AG08395 (cell line): ENCODE measurements at places on chromosomes 1 and 21.

DNA sequence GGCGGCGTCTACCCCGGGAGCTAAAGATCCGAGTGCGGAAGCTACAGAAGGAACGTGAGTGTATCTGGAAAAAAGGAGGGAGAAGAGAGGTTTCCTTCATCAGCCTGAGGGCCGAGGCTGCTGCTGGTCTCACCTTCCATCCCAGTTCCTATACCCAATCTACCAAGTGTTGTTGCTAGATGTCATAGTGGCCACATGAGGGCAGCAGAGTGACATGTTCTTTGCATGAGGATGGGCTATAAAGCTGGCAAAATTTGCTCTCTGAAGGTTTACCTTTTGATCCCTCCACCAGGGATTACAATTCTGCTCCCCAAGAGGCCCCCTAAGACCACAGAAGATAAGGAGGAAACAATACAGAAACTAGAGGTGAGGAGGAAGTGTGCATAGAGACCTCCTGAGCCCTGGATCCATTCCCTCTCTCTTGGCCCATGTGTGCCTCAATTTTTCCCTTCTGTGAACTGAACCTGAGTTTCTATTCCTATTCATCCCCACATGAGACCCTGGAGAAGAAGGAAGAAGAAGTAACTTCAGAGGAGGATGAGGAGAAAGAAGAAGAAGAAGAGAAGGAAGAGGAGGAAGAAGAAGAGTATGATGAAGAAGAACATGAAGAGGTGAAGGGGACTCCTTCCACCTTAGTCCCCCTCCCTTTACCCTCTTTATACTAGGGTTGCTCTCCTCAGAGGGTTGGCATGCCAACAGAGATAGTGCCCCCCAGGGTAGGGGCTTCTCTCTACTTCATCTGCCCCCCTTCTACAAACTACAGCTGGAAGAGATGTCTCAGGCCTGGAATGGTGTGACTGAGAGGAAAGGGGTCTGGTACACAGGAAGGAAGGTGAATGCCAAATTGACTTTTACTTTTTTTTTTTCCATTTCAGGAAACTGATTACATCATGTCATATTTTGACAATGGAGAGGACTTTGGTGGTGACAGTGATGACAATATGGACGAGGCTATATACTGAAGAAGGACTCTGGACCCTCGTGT is 13.3 kb downstream of the POLR3GL start:
- peak; percentile 80 for DNase-seq

DNA sequence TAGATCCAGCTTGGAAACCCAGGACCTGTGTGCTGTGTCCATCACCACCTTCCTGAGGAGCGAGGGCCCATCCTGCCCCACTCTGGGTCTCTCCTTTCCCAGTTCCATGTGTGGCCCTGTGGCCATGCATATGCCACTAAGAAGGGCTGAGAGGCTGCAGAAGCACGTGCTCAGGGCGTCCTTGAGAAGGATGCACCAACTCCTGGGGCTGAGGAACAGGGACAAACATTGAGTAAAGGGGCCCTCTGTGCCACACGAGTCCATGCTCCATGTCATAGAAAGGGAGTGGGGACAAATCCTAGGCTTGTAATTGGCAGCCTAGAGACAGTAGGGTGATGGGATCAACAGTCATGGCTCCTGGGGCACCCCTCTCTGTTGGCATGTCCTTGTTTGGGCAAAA is 8.4 kb downstream of the ETV3L start:
- no peak for DNase-seq

DNA sequence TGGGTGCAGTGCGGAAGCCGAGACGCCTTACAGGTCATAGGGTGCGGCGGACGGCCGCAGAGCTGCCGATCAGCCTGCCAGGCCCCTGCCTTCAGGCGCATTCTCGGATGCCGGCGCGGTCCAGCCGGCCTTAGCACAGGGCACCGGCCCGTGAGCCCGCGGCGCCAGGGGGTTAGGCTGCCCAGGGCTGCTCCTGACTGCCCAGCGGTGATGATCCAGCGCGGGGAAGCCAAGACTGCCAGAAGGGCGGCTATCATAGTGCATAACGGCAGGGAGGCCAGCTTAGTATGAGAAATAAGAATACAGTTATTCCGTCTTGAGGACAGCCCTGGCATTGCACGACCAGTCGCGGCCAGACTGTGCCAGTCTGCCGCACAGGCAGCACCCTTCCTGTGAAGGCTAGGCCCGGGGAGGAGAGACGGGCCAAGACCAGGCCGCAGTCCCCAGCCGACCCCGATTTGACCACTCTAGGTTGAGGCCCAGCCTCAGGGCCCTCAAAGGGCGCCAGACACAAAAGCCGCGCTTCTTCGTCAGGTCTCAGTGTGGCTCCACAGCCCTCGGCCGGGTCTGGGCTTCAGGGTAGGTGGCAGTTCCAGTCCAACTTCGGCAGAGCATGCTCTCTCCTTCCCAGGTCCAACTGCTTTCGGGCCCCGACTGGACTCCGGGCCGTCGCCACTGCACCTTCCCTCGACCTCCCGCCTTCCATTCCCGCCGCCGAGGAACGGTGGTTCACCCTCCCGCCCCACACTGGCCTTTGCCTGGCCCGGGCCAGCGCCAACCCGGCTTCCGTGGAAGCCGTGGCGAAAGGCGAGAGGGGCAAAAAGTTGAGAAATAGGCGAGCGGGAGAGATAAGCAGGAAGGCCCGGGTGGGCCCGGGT is 829 bp downstream of the ALX3 start:
- DNase-seq = no peak

DNA sequence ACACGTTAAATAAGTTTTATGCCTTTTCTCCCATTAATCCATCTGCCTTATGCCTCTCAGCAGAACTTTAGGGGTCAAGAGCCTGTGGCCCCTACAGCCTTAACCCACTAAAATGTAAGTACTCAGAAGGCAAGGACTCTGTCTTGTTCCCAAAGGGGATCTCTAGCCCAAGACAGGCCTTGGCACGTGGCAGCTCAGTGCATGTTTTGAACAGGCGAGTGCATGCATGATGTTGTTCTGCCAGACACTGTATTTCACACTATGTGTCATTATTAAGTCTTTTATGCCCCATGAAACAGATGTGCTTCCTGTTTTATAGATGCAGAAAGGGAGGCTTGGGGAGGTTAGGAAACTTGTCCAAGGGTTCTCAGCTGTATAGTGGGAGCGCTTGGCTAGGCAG is 102.8 kb downstream of the ETS2 start:
- no peak for DNase-seq

GRCh38 chr1:168974117-168974516 is 132.4 kb upstream of the ATP1B1 start:
- DNase-seq = no peak

GRCh38 chr1:119332622-119333021 is 36.0 kb upstream of the HAO2 start:
- DNase-seq = no peak

DNA sequence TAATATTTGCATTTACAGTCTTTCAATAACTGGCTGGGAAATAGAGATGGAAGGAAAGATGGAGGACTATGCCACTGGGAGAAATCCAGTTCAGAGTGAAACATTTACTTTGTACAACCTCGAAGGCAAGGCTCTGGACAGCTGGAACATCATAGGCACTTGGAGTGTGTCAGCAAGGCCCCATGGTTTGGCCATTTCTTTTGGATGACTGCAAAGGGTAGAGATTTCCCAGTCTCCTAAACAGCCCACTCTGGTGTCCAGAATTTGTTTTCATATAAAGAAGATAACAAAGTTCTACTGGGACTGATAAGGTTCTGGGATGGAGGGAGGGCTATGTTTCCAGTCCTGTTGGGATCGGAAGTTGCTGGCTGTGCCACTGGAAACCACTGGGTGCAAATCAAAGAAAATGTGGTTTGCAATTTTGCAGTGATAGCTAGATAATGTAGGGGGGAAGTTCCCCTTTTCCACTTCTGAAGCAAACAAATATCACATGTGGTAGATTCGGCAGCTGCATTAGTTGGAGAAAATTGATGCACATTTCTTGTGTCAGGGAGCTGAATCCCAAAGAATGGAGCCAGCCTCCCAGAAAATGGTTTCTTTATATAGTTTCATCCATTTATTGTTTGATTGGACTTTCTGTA is 16.2 kb downstream of the KCND3 start:
- DNase-seq = no peak
